Right ventricle myocardium superior (tissue), 1 donor: ENCODE measurements at places on chromosomes 13 and 19. TPM values are rescaled to one million over a fixed set of nuclear protein-coding genes. Genes with fewer than 3 reads are reported as not detected.

HPN gene
- total RNA-seq = 5.6 TPM

ZNF90 gene
- total RNA-seq = 1.00 TPM

NKPD1 gene
- not detected for total RNA-seq

ZNF69 gene
- 4.7 TPM for total RNA-seq

ZNF441 gene
- 3.8 TPM for total RNA-seq

ICAM1 gene
- total RNA-seq = 6.4 TPM

C19orf38 gene
- total RNA-seq = 0.59 TPM

ZNF506 gene
- total RNA-seq = 8.1 TPM

PRRG2 gene
- total RNA-seq = 0.70 TPM

HCN2 gene
- 4.1 TPM for total RNA-seq

ZNF615 gene
- 9.6 TPM for total RNA-seq

DNA sequence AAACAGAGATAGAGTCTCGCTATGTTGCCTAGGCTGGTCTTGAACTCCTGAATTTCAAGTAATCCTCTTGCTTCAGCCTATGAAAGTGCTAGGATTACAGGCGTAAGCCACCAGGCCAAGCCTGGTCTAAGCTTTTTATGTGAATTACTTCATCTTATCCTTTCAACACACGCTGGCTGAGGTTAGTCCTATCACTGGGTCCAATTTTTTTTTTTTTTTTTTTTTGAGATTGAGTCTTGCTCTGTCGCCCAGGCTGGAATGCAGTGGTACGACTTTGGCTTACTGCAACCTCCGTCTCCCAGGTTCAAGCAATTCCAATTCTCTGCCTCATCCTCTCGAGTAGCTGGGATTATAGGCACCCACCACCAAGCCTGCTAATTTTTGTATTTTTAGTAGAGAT, 10.4 kb downstream of the MYO1F start:
- DNase-seq = no peak

GRCh38 chr13:43390619-43391018, 367.2 kb downstream of the DNAJC15 start:
- DNase-seq = no peak

GRCh38 chr19:4556597-4557127, 2.8 kb downstream of the SEMA6B start:
- no peak for DNase-seq

- DNase-seq = no peak
These were observed 2.5 kb upstream of the HNRNPUL1 start for GRCh38 chr19:41261474-41262190.

- peak; percentile 67 for DNase-seq
These were observed 17.2 kb downstream of the RASA3 start for GRCh38 chr13:114115191-114115671.

DNA sequence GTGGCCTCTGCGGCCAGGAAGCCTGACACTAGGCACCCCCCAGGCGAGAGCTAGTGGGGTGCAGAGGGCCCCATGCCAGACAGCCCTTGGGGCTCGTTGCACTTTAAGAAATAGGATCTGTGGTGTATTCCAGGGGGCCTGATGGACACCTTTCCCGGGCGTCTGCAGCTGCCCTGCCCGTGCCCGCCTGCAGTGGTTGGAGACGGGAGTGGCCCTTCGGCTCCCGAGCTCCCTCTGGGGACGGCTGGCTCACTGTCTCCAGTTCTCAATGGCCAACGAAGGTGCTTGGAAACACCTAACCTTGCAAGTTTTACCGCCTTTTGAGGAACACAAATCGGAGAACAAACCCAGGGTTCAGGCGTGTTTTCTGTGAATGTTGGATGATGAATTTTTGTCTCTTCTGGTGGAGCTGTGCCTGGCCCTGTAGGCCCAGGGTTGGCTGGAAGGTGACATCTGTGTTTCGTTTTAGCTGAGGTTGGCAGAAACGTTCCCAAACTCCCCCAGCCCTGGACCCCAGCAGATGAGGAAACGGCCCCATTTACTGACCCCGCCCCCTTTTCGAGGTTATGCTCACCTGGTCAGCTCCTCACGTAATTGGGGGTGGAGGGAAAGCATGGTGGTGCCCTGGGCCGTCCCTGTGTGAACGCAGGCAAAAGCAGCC, 17.4 kb upstream of the NPAS1 start:
- no peak for DNase-seq

- DNase-seq = no peak
These were observed 22.3 kb upstream of the ZDHHC20 start for GRCh38 chr13:21481359-21481758.

DNA sequence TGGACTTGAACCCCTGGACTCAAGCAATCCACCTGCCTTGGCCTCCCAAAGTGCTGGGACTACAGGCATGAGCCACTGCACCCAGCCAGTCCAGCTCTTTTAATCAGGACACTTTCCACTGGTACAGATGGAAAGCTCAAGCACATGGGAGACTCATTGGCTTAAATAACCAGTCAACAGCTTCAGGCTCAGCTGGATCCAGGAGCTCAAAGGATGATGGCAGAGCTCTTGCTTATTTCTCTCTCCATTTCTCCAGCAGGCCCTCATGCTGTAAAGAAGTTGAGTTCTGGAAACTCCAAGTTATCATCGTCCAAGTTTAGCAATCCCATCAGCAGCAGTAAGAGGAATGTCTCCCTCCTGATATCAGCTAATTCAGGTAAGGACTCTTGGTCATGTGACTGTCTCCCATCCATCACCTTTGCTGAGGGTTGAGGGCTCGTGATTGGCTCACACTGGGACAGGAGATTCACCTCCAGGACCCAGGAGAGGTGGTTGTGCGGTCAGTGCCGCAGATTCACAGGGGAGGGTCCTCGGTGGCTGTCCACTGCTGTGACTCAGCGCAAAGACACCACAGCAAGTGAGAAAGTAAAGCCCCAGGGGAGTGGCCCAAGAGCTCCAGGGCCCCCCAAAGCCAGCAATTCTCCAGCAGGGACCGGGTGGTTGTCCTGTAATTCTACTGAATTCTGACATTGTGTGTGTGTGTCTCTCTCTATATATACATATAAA, 5.1 kb downstream of the CCL25 start:
- DNase-seq = no peak

DNA sequence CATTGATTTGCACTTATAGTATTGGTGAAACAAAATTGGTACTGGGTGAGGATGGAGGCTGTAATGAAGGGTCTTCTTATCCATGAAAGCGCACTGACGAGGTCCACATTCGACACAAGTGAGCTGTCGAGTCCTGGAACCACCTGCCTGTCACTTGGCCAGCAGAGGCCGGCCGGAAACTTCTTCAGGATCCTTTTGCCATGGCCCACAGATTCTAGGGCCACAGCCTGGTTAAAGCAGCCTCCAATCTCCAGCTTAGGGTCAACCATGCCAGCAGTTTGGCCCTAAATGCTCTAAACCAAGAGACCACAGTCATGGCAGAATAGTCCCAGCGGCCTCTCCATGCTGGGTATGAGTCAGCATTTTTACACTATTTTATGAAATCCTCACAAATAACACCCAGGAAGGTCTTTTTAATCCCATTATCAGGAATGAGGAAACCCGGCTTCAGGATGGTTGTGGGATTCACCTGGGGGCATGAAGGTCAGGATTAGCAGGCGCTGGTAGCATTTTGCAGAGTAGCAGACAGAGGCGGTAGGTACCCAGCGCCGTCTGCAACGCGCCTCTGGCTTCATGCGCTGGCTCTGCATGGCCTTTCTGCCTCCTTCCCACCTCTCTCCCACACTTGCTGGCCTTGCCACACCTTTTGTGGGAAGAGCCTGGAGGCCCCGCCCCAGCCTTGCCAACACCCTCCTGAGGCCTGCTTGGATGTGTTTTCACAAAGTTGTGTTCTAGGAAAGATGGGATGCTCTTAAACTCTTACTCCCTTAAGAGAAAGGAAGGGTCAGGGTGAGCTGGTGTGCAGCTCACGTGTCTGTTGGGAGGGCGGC, 15.2 kb downstream of the GAS6 start:
- DNase-seq = no peak

DNA sequence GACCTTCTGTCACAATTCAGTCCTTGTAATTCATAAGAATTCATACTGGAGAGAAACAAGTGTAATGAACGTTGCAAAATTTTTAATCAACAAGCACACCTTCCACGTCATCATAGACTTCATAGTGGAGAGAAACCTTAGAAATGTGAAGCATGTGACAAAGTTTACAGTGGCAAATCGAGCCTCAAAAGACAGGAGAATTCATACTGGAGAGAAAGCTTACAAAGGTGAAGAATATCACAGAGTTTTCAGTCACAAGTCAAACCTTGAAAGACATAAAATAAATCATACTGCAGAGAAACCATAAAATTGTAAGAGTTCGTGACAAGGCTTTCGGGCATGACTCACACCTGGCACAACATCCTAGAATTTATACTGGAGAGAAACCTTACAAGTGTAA, 24.6 kb downstream of the ZNF813 start:
- DNase-seq = no peak

- no peak for DNase-seq
These were observed 15.9 kb upstream of the DNAJC3 start for GRCh38 chr13:95660981-95661581.

- no peak for DNase-seq
These were observed 21.5 kb downstream of the CYSLTR2 start for GRCh38 chr13:48675247-48675646.

- no peak for DNase-seq
These were observed 1.2 kb downstream of the POLR2I start for GRCh38 chr19:36113425-36113824.

- no peak for DNase-seq
These were observed 37.4 kb downstream of the KLF5 start for GRCh38 chr13:73096173-73096572.

DNA sequence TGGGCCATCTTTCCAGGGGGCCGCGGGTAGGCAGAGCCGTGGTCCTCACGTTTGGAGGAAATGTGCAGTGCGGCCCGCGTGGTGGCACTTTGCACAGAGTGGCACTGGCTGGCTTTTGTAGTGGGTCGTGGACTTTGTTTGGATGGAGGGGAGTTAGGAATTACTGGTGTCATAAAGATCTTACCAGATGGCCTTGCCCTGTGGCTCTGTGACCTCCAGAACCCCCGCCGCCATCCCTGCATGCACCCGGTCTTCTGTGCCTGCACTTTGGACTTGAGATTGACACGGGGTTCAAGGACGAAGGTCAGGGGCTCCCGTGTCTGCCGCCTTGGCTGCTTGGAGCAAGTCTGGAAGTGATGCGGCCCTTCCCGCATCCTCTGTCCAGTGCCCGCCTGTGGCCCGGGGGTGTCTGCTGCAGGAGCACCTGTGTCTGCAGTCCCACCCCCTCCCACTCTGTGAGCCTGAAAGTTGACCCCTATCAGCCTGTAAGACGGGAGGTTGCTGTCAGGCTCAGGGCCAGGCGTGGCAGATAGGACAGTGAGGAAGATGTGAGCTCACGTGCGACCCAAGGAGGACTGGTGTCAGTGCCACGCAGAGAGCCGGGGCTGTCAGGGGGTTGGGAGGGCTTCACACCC, 2.2 kb downstream of the GNA11 start:
- no peak for DNase-seq

DNA sequence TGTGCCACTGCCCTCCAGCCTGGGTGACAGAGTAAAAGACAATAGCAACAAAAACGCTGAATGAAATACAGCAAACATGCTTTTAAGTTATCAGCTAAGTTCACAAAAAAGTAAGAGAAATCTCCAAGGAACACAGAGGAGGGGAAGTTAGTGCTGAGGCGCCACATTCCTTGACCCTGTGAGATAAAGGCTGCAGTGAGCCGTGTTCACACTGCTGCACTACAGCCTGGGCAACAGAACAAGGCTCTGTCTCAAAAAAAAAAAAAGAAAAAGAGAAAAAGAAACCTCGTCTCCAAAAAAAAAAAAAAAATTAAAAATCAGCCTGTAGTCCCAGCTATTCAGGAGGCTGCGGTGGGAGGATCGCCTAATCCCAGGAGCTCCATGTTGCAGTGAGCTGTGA, 16.3 kb upstream of the DOCK6 start:
- no peak for DNase-seq

DNA sequence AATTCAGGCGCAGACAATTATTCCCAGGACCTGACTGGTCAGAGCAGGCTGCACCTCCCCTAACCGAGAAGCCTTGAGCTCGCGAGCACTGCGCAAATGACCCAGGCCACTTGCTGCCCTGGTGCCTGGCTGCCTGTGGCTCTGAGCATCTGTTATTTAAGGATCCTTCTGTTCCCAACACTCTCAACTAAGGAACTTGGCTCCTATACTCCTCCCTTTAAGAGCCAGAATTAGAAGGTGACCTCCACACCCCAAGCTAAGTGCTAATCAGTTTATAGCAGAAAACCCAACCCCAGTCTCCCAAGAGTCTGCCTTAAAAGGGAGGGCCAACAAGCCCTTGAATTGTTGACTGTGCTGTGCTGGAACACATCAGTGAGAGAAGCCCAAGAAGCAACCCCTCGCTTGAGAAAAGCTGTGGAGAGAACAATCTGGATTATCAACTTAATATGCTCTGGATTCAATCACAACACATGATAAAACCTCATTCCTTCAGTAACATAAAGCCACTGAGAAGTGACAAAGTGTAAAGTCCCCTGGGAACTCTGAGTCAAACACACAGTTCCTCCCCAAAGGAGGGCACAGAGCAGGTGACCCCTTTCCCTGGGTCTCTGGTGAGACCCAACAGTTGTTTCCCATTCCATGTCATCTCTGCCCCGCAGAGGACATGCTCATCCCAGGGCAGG, 14.6 kb downstream of the AKAP8L start:
- no peak for DNase-seq

DNA sequence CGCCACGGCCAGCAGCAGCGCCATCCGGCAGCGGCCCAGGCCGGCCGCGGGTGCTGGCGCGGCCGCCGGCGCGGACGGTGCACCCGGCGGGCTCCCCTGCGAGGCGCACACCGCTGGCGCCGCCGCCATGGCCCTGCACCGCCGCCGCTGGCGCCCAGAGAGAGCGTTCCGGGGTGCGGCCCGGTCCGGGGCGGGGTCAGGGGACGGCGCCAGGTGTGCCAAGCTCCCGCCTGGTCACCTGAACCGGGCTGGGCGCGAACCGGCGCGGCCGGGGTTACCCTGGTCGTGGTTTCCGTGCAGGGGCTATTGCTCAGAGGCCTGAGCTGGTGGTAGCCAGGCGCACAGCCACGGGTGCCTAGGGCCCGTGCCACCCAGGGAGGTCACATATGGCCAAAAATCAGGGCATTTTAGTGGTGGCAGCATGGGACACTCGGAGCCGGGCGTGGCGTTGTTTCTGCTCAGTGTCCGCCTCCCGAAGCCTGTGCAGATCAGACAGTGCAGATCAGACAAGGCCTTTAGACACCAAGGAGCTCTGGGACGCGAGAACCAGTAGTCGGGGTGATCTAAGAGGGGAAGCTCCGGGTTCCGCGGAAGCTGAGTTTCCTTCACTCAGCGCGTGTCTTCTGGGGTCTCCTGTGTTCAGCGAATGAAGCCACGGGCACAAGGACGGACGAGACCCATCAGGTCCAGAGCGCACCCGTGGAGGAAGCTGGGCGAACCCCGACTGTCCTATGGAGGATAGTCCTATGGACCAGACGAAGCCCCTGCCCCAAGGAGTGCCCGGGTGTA, at the start of gene TMEM238:
Gene TMEM238 (minus strand): TSS at position 162 of the 789 bp plus-strand sequence. CDS start 33 bp downstream, at position 129.
- peak; percentile 52 for DNase-seq

DNA sequence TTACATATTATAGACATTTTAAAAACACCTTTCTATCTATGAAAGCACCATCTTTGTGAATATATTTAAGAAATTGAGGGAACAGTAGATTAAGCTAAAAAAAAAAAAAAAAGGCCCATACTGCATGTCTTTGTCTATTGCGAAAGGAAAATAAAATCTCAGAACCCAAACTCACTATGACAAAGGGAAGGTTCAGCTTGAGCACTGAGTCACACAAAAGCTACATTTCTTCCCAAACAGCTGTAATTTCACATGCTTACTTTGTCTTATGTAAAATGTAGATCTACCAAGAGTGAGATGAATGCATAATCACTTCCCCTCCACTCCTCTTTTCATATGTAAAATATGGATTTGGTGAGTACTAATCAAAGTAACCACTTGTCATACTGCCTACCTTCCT, 640.1 kb upstream of the KLF12 start:
- DNase-seq = no peak
